ENCODE measurements at places on chromosomes 3 and 15. TPM values are rescaled to one million over a fixed set of nuclear protein-coding genes. Genes with fewer than 3 reads are reported as not detected.
A peak's percentile ranks its signal among the peaks of the same experiment; 100 is the strongest.

GRCh38 chr15:91393186-91393585 lies 293.1 kb downstream of the SV2B start:
- DNase-seq: no peak

GRCh38 chr15:58235961-58236360 lies 97.8 kb downstream of the AQP9 start:
- DNase-seq: no peak

DNA sequence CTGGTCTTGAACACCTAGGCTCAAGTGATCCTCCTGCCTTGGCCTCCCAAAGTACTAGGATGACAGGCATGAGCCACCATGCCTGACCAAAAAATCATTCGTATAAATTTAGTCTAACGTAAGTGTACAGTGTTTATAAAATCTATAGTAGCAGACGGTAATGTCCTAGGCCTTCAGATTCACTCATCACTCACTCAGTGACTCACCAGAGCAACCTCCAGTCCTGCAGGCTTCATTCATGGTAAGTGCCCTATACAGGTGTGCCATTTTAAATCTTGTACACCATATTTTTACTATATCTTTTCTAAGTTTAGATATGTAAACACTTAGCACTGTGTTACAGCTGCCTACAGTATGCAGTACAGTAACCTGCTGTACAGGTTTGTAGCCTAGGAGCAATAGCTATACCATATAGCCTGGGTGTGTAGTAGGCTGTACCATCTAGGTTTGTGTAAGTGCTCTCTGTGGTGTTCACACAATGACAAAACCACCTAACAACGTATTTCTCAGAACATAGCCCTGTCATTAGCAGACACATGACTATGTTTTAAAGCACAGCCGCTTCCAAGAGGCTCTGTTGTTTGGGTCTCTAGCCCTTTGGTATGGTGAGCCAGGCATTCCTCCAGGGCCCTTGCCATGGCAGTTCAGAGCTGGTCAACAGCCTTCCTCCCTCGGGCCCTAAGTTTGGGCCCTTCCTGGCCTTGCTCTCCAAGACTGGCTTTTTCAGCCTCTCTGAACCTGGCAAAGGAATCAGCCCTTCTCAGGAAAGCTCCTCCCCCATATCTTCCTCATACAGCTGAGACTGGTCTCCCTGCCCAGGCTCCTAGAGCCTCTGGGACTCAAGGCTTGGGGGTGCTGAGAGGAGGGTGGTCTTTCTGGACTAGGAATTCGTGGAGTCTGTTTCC lies 1.9 kb upstream of the CCDC9B start:
- DNase-seq: no peak

GRCh38 chr15:98609144-98609852 lies 39.0 kb upstream of the IGF1R start:
- DNase-seq: no peak

DNA sequence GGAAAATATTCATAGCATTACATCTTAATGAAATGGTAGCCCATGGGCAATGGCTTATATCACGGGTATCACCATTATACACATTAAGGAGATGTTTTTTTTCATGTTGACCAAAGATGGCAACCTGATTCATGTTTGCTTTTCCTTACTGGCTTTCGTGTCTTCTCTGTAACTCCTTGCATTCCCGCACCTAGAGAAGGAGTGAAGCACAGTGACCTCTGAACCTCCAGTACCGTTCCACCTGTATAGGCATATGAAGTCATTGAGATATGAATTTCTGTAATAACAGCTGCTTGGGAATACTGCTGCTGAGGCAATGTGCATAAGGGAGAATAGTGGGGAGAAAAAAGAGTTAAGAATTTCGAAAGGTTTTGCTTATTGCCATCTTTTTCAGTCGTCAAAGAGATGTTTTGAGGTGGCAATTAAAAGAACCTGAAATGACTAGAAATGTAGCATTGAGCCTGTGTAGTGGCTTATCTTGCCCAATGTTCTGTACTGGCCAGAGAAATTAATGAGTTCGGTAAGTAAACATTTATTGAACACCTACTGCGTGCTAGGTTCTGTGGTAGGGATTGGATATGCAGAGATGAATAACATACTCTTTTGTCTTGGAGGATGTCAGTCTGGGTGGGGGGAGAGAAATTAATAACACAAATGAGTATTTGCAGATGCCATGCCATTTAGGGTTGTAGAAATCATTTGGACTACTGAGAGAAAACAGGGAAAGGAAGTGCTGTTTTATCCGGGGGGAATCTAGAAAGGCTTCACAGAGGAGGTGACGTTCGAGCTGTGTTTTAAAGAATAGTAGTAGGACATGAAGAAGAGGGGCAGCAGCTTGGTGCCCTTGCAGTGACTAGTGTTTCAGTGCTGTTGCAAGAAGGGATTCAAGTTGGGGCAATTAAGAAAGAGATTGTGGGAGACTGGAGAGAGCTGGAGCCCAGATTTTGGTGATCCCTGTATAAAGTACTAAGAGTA lies 2.5 kb downstream of the FEM1B start:
- no peak for DNase-seq

- DNase-seq: peak; percentile 76
Observed at GRCh38 chr3:157159037-157159761, 748 bp downstream of the CCNL1 start.

GRCh38 chr15:31049111-31049510 lies 52.4 kb downstream of the TRPM1 start:
- DNase-seq: no peak

DNA sequence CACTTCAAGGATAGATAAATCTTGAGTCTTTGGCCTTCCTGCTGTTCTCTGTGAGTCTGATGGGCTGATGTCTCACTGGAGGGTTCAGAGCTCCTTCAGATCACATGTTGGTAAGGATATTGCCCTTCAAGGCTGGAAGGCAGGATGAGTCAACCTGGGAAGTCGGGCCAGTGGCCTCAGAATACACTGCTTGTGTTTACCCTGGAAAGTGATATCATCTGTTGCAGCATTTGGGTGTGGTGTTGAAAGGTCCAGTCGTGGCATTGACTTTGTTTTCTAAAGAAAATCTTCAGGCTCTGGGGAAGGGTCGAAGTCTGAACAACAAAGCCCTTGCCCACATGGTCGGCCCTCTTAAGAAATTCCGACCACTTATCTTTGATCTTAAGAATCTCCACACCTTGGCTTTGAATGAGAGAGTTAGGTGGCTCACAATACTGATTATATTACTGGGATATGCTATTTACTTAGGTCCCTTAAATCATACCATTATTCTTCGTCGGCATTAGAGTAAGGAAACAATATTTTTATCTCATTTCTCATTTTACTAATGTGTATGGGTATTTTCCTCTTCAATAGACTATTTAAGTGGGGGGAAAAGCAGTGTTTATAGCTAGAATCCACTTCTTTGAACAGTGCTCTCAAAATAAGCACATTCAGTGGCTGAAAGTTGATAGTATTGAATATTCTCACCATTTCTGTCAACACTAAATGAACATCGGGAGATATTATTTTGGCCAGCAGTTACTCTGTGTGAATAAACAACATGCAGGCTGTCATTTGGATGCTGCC lies 303.9 kb upstream of the RASGRP1 start:
- DNase-seq: no peak

DNA sequence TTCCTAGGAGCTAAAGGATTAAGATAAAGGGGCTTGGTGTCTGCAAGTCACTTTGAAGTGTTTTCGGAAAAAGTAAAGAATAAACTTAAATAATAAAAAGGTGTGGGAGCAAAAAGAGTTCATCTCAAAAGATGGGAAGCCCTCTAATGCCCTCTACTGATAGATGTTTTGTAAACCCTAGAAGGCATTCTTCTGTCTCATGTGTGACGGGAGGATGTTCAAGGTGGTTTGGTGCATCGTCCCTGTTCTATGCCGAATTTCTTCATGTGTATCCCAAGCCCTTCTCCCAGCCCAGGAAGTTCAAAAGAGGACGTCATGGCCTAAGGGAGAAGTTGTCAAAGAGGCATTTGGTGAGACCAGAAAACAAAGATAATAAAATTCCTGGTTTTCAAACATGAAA lies 37.2 kb downstream of the CCK start:
- DNase-seq: no peak

DNA sequence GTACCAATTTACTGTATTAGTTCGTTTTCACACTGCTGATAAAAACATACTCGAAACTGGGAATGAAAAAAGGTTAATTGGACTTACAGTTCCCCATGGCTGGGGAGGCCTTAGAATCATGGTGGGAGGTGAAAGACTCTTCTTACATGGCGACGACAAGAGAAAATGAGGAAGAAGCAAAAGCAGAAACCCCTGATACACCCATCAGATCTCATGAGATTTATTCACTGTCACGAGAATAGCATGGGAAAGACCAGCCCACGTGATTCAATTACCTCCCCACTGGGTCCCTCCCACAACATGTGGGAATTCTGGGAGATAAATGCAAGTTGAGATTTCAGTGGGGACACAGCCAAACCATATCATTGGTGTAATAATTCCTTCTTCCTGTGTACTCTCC lies 69.6 kb downstream of the C3orf20 start:
- no peak for DNase-seq

GRCh38 chr3:61409638-61410037 lies 151.7 kb upstream of the PTPRG start:
- DNase-seq: no peak

DNA sequence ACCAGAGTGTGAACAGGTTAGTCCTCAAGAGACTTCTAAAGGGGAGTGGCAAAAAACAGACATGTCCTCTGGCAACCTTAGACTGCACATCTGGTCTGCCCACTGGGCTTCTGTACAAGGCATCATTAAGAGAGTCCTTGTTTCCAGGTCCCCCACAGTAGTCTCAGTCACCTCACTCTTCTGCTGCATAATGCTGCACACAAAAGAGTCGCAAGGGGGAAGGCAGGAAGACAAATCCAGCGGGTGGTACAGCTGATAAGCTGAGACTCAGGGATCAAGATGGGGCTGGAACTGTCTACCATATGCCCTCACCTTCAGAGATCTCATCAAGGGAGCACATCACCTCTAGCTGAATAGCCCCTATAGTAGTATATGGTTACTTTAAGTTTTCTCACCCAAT lies 27.4 kb upstream of the RPS17 start:
- no peak for DNase-seq

DNA sequence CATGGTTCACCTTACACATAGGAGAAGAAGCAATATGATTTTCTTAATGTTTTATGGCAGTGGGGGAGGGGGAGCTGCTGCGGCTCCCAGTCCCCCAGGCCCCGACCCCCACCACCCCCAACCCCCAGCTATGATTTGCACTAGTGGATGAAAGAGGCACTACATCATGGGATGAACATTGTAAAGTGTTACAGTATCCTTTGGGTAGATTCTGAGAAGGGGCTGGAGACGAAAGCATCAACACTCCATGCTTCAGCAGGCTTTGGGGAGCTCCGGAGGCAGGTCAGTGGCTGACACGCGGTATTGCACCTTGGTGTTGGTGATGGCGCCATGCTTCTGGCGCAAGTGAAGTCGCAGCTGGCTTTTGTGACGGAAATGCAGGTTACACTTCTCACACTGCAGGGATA lies 19.9 kb upstream of the RTP2 start:
- no peak for DNase-seq

DNA sequence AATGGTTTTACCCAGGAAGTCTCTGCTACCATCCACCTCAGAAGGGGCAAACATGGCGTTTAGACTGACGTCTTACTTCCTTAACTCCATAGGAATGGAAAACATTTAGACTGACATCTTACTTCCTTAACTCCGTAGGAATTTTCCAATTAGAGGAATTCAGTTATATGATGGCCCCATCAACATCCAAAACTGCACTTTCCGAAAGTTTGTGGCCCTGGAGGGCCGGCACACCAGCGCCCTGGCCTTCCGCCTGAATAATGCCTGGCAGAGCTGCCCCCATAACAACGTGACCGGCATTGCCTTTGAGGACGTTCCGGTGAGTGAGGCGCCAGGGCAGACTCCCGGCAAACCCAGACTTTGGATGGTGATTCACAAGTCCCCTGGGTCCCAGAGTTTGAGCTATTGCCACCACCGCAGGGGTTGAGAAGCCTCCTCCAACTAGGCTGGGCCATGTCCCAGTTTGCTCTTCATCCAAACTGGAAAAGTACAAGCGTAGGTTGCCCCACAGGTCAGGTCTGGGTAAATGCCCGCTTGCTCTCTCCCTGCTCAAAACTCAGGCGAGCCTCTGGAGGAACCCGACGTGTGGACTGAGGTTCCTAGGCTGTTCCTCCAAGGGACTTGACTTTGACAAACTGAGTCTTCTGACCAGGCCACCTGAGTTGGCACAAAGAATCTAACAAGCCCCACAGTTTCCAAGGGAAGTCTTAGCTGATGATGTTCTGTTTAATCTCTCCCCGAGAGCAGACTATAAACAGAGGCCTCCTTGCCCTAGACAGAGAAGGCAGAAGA lies 57.7 kb downstream of the MESD start:
- DNase-seq: no peak

DNA sequence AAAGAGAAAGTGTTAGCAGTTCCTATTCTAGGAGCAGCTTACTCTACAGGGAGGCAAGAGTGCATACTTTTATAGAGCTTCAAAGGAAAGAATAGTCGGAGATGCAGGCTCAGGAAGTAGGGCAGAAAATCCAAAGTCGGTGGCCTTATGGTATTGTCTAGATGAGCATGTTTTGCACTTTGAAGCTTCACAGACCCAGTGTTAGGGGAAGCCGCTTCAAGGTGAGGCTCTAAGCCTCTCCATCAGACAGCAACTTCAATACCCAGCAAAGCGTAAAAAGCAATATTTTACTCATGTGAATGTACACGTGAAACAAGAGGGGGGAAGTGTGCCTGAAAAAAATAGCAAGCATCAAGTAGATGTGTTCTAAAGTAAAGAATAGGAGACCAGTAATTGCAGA lies 125.6 kb upstream of the RASGRP1 start:
- DNase-seq: no peak

- DNase-seq: no peak
Observed at GRCh38 chr3:23944007-23944783, 891 bp upstream of the NR1D2 start.

- no peak for DNase-seq
Observed at GRCh38 chr3:99012051-99012450, 110.6 kb upstream of the DCBLD2 start.

GRCh38 chr3:169760479-169760878 lies 4.4 kb downstream of the TERC start:
- DNase-seq: no peak

The ATP13A4 gene
- total RNA-seq: 3.5 TPM

The TTLL13 gene
- total RNA-seq: not detected

The SLC12A1 gene
- total RNA-seq: not detected

The TGM5 gene
- total RNA-seq: not detected

The LMAN1L gene
- total RNA-seq: 0.82 TPM

The DUOXA2 gene
- total RNA-seq: not detected

The ABI3BP gene
- not detected for total RNA-seq

The IL20RB gene
- total RNA-seq: 4.2 TPM

The NUSAP1 gene
- 16.3 TPM for total RNA-seq

The NANOGP8 gene
- not detected for total RNA-seq

The SKOR1 gene
- total RNA-seq: 2.7 TPM

The GASK1A gene
- total RNA-seq: not detected
